SK-MEL-5 (cell line): ENCODE measurements at places on chromosomes 6 and 20.
A peak's percentile ranks its signal among the peaks of the same experiment; 100 is the strongest.

DNA sequence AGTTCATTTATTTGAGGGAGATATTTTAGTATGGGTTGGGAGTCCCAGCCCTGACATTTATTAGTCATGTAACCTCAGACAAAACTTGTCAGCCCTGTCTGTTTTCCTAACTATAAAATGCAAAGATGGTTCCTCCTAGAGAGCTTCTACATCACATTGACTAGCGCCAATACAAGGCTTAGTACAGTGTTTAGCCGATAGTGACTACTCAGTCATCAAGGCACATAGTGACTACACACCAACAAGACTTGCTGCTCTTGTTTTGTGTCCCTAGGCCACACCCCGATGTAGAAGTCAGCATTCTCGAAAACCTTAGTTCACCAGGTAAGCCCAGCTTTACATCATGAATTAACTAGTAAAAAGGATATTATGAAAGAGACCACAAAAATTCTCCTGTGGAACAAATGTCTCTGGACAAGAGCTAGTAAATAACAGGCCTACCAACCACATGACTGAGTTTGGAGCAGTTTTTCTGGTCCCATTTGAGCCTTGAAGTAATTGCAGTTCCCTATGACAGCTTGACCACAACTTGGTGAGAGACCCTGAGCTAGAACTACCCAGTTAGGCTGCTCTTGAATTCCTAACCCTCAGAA is 68.8 kb downstream of the PFDN4 start:
- DNase-seq: no peak

DNA sequence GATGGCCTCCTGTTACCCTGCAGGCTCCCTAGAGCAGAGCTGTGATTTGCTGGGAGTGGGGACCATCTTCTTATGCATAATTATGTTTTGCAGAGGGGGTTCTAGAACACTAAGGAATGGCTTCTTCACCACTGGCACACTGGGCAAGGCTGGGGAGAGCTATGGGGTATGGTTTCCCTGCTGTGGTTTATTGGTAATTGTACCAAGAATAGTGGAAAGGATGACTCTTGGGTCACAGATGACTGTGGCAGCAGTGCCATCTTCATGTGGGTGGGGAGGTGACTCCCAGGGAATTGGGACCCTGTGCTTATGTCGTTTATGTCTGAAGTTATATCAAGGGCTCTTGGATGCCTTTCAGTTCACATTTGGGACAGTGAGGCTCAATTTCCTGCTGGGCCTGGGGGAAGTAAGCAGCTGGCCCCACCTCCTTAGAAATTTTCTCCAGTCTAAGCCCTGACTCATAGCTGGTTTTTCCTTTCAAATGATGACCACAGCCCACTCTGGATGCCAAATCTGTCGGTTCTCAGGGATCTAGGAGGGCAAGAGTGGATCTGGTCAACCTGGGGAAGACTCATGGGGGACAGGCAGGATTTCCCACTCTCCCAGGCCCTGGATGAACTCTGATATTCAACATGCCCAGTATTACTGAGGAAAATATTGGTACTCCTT is 230.8 kb downstream of the LRFN2 start:
- no peak for DNase-seq

DNA sequence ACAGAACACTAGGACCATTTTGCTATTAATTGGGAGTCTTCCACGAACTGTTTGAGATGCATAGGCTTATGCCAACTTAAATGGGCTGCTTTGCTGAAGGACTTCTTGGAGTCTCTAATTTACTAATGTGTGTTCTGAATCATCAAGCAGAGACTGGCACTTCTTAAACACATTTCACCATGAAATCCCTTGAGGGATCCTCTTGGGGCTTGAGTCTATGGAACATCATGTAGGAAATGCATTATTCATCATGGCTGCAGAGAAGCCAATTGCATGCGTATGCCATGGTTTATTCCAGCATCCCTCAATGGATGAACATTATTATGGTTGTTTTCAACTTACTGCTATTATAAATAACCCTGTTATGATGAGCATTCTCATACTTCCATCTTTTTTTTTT is 73.4 kb downstream of the FGD2 start:
- DNase-seq: no peak

GRCh38 chr20:31572042-31572700 is 32.9 kb upstream of the ID1 start:
- no peak for DNase-seq

DNA sequence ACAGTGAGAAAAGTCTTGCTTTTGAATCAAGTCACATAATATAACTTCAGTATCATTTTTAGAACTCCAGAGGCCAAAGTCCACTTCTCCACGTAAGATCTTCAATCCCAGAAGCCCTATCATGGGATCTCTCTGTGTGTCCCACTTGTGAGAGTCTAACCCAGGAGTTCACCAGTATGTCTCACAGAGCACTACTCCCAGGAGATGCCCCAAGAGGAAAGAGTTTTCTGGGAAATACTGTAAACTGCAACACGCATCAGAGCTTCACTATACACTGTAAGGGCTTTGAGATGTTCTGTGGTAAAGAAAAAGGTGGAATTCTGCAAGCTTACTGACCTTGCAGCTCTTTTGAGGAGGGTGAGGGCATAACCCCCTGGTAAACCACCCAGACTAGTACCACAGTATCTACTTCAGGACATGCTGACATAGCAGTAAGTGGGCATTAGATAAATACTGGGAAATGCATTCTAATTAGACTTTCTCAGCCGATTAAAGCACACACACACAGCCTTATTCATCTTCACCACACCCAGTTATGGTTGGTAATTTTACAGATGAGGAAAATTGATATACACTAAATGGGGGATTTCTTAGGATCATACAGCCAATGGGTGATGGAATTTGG is 12.3 kb downstream of the DCBLD1 start:
- DNase-seq: peak; percentile 35

DNA sequence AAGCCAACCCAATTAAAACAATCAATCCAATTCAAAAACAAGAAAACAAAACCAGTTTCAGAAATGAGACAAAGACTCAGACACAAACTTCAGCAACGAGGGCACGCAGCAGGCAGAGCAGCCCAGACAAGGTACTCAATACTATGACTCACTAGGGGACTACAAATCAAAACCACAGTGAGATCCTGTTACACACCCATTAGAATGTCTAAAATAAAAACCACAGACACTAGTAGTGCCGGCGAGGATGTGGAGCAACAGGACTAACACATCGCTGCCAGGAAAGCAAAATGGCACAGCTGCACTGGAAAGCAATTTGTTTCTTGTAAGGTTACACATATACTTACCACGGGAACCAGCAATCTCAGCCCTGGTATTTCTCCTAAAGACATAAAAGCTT is 28.4 kb upstream of the MAS1L start:
- peak; percentile 61 for DNase-seq

GRCh38 chr6:32790306-32790705 is 26.5 kb downstream of the HLA-DOB start:
- DNase-seq: peak; percentile 68

DNA sequence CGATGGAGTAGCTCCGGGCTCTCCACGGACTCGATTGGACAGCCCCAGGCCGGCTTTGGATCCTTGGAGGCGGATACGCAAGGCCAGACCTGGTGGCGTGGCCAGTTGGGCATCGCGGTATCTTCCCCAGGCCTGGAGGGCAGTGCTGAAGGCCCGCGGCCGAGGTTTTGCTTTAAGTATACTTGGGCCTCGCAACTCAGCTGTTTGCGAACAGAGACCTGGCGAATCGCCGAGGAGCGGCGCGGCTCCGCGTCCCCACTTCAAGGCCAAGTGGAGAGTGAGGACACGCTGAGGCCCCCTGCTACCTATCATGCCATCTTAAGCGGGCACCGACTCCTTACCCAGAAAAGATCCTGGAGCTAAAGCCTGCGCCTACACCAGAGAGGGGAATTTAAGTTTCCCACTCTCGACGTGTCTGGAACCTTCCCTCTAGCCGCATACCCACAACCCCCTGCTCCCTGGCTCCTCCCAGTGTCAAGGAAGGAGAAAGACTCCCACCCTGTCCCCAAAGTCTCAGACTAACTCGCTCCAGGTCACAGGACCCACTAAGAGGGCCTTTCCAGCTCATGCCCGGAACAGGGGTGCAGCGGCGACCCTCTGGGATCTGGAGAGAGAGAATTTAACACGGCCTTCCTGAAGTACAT is 4.1 kb downstream of the LINC00237 start:
- DNase-seq: no peak

DNA sequence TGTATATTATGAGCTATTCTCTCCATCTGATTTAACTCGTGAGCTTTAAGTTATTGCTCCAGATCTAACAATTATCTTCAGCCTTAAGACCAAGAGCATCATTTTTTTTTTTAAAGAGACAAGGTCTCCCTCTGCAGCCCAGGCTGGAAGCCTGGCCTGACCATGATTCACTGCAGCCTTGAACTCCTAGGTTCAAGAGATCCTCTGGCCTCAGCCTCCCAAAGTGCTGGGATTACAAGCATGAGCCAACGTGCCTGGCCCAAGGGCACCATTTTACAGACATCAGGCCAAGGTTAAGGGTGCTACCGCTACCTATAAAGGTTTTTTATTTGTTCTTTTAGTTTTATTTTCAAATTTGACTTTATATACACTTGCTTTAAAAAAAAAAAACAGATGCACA is 2.3 kb downstream of the SUPT3H start:
- DNase-seq: no peak

DNA sequence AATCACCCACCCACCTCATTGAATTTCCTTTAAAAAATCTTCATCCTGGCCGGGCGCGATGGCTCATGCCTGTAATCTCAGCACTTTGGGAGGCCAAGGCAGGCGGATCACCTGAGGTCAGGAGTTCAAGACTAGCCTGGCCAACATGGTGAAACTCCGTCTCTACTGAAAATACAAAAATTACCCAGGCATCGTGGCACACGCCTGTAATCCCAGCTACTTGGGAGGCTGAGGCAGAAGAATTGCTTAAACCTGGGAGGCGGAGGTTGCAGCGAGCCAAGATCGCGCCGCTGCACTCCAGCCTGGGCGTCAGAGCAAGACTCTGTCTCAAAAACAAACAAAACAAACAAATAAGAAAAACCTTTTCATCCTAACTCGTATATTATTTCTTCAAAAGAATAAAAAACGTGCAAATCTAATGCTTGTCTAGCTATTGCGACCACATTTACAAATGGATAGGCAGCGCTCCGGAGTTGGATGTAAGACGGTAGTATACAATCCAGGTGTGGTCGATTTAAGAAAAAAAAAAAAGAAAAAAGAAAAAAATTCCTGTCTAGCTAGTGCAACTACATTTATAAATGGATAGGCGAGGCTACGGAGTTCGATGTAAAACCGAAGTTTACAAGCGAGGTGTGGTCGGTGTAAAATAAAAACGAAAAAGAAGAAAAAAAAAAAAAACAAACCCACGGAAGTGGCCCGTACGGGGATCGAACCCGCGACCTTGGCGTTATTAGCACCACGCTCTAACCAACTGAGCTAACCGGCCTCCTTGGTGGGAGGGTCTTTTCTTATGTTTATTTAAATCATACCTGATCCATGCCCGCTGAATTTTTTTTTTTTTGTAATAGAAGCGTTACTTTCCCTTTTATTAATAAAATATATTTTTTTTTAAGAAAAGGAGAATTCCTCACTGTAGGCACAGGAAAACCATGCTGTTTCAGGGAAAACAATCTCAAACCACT is 70.7 kb upstream of the PRSS16 start:
- peak; percentile 70 for DNase-seq

- no peak for DNase-seq
These were observed 15.9 kb upstream of the ADGB start for GRCh38 chr6:146582857-146583256.

- DNase-seq: no peak
These were observed 59.1 kb upstream of the CDYL start for GRCh38 chr6:4717124-4717523.

GRCh38 chr20:2005831-2006426 is 12.1 kb upstream of the PDYN start:
- peak; percentile 73 for DNase-seq

DNA sequence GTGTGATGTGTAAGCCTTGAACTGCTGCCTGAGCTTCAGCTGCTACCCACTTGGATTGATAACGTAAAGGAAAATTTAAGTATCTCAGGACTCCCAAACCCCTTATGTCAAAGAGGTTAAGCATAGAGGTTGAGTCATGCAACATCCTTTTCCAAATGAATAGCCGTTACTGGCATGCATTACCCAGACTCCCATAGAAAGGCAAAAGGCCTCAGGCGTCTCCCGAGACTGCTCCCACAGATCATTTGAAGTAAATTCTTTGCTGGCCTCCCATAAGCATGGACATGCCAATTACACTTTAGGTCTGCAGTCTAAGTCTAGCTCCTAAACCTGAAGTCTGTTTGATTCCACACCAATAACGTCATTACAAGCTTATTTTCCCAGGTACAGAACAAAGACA is 14.7 kb downstream of the IPCEF1 start:
- DNase-seq: no peak

GRCh38 chr6:21138336-21139069 is 455.0 kb upstream of the SOX4 start:
- DNase-seq: no peak

- DNase-seq: no peak
These were observed 35.3 kb upstream of the APCDD1L start for GRCh38 chr20:58550275-58551059.

DNA sequence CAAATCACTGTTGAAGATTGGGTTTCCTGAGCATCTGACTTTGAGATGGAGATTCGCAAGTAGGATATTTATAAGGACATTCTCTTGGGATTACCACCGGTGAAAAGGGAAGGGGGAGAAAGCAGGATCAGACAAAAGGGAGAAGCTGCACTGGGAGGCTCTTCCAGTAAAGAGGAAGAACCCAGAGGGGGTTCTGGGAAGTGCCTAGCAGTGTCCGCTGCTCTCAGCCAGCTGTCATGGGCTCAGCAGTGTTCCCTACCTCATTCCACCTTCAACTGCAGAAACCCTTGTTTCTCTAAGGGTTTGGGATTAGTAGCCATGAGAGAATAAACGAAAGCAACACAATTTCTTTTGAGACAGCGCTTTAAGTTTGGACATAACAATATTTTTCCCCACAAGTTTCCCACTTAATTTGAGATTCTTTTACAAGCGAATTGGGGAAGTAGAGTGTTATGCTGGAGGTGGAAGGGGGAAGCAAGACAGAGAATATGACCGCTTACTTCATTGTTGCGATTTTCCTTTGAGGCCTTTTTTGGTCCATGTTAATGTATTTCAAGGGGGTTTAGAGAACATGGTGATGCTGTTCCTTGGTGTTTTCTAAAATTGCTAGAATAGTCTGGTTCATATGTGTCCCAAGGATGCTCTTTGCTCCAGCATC is 154.5 kb upstream of the SCGN start:
- DNase-seq: no peak

DNA sequence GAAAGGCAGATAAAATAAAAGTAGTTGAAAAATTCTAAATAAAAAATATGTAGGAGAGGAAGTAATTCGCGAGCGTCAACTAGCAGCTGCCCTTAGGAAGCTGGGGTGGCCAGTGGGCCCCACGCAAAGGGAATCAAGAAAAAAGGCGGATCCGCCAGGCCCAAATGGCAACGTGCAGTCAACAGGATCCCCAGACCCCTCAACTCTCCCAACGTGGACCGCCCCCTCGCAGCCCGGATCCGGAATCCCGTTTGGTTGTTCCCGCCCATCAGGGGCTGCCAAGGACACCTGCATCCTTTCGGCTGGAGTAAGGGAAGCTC is 296 bp downstream of the DZANK1 start:
- DNase-seq: no peak

- peak; percentile 66 for DNase-seq
These were observed 160.0 kb downstream of the TBXT start for GRCh38 chr6:166007349-166008263.

GRCh38 chr6:14025160-14025559 is 92.4 kb upstream of the CD83 start:
- DNase-seq: no peak

GRCh38 chr6:90216072-90216977 is 80.3 kb downstream of the BACH2 start:
- no peak for DNase-seq

- DNase-seq: peak; percentile 28
These were observed 51.3 kb downstream of the DAAM2 start for GRCh38 chr6:39843305-39844020.

GRCh38 chr6:34414999-34415858 is 10.6 kb downstream of the RPS10 start:
- peak; percentile 87 for DNase-seq
